ENCODE measurements at places on chromosomes 3 and 15. TPM values are rescaled to one million over a fixed set of nuclear protein-coding genes. Genes with fewer than 3 reads are reported as not detected.

DNA sequence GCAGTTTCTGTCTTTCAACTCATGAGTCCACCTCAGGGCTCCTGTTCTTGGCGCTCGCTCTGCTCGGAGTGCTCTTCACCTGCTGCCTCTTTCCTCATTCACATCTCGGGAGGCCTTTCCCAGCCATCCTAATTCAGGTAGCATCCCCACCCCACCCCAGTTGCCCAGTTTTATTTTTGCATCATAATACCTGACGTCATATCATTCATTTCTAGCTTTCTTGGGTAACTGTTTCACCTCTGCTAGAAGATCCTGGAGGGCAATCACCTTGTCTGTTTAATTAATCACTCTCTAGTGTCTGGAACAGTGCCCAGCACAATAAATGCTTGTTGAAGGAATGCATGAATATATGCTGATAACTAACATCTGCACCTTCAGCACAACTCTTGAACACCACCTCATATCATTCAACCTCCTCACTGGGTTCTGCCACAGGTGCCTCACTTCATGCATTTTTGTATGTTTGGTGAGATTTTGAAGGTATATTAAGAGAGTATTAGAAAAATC lies 7.6 kb downstream of the NUSAP1 start:
- no peaks in the 10 kb centered on the region for H3K27me3 ChIP-seq
- H3K4me1 ChIP-seq: peaks cover 39% of the 10 kb centered on the region
- no peak overlapping the region for H3K27ac ChIP-seq
- H3K36me3 ChIP-seq: peaks cover 67% of the 10 kb centered on the region
- H3K4me3 ChIP-seq: no peak overlapping the region

DNA sequence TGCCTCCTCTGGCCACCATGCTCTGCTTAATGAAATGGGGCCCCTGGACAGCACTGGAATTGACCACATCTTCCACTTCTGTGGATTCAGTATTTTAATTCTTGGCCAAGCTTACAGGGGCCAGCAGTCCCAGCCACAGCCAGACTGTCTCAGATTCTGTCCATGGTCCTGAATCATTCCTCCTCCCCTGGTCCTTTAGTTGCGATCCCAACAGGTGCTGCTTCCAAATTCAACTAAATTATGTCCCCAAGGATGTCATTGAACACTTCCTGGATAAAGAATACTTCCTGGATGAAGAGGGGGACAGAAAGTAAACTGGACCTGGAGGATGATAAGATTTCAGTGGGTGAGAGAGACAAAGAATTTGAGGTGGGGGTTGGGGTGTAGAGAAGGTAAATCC lies 111.1 kb upstream of the FOXB1 start:
- no peak overlapping the region for H3K4me3 ChIP-seq
- H3K27me3 ChIP-seq: peaks cover 23% of the 10 kb centered on the region
- no peaks in the 10 kb centered on the region for H3K4me1 ChIP-seq
- H3K36me3 ChIP-seq: no peaks in the 10 kb centered on the region

The SEMA4B gene
- 13.8 TPM for total RNA-seq

DNA sequence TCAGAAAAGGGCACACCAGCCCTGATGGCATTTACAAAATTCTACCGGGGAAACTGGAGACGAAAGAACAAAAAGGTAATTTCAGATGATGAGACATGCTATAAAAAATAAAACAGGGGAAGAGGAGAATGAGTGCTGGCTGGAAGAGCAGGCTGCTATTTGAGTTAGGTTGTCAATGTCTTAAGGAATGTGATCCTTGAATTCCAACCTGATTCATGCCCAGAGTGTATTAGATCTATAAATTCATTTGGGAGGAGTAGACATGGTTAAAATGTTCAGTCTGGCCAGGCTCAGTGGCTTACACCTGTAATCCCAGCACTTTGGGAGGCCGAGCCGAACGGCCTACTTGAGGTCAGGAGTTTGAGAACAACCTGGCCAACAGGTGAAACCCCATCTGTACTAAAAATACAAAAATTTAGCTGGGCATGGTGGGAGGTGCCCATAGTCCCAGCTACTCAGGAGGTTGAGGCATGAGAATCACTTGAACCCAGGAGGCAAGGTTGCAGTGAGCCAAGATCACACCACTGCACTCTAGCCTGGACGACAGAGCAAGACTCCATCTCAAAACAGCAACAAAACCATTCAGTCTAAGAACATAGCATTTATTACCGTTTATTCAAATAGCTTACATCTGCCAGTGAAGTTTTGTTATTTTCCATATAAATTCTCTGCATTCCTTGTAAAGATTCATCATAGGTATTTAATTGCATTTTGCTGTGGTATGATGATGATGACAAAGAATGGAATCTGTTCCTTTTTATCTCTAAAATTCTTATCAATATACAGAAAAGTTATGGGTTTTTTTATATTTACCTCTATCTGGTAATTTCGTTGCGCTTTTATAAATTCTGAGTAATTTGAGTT lies 126.7 kb upstream of the NR2E3 start:
- no peaks in the 10 kb centered on the region for H3K36me3 ChIP-seq
- no peak for DNase-seq
- no peak overlapping the region for H3K4me3 ChIP-seq
- peaks cover 38% of the 10 kb centered on the region for H3K27me3 ChIP-seq

- H3K4me3 ChIP-seq: no peak overlapping the region
- no peak overlapping the region for H3K27ac ChIP-seq
- peaks cover 6% of the 10 kb centered on the region for H3K4me1 ChIP-seq
- H3K27me3 ChIP-seq: peaks cover 41% of the 10 kb centered on the region
- DNase-seq: no peak
- H3K36me3 ChIP-seq: no peaks in the 10 kb centered on the region
Observed at GRCh38 chr3:187963677-187964385, 190.1 kb upstream of the LPP start.

- peaks cover 10% of the 10 kb centered on the region for H3K4me1 ChIP-seq
- H3K36me3 ChIP-seq: no peaks in the 10 kb centered on the region
- H3K4me3 ChIP-seq: no peak overlapping the region
- no peak overlapping the region for H3K27ac ChIP-seq
Observed at GRCh38 chr3:122941228-122942206, 86.0 kb downstream of the SEMA5B start.

The ITIH4 gene
- 18.0 TPM for total RNA-seq

The NEK10 gene
- 0.73 TPM for total RNA-seq
